CD4-positive, alpha-beta T cell (primary cell): ENCODE measurements at places on chromosomes 3 and 15. TPM values are rescaled to one million over a fixed set of nuclear protein-coding genes. Genes with fewer than 3 reads are reported as not detected.

PLOD2 gene
- not detected for total RNA-seq

HYKK gene
- total RNA-seq = 2.3 TPM

CDC25A gene
- total RNA-seq = 0.14 TPM

GPR149 gene
- not detected for total RNA-seq

SACM1L gene
- total RNA-seq = 44.3 TPM

CRYGS gene
- 2.3 TPM for total RNA-seq

GRCh38 chr15:67506775-67507747 lies 13.9 kb upstream of the C15orf61 start:
- DNase-seq = no peak

DNA sequence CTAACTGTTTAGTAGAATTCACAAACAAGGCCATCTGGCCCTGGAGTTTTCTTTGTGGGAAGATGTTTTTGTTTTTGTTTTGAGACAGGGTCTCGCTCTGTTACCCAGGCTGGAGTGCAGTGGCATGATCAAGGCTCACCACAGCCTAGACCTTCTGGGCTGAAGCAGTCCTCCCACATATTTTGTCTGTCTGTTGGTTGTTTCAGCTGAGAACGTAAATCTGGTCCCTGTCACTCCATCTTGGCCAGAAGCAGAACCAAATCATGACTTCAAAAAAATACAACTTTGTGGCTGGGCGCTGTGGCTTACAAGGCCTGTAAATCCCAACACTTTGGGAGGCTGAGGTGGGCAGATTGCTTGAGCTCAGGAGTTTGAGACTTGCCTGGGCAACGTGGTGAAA lies 27.1 kb downstream of the MRAS start:
- DNase-seq = no peak

- DNase-seq = no peak
Measured at GRCh38 chr15:98914626-98915025, 93.0 kb downstream of the PGPEP1L start.

GRCh38 chr3:127978636-127979035 lies 63.6 kb downstream of the KBTBD12 start:
- DNase-seq = no peak

DNA sequence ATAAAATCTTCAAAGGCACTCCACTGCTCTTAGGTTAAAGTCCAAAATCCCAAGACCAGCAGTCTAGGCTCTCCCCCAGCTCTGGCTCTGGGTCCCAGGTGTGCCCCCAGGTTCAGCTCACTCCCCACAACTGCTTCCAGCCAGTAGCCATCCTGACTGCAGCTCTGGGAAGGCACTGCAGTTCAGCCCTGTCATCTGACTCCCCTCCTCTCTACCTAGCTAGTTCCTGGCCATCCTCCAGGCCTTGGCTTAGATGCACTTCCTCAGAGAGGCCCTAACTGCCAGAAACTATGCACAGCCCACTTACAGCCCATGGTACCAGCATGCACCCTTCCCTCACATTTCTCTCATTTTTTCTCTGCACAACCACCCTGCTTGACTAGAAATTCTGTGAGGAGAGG lies 25.5 kb downstream of the TBC1D2B start:
- no peak for DNase-seq

- DNase-seq = no peak
Measured at GRCh38 chr3:46544771-46545503, 21.2 kb downstream of the LRRC2 start.

DNA sequence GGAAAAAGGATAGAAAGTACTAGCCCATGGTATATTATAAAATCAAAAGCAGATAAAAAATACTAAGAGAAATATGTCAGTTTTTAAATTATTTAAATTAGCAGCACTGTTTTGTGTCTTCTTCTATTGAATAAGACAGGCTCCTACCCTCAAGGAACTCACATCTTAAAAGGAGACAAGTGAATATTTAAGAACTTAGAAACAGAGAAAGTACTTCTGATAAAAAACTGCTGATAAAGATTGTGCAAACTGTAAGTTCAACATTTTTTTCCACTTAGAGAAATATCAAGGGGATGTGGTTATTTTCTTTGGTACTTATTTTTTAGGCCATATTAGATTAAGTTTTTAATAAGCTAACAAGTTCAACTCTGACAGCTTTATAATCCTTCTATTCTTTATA lies 3.0 kb upstream of the ANKRD28 start:
- DNase-seq = no peak

GRCh38 chr3:142664311-142664710 lies 59.5 kb upstream of the TRPC1 start:
- DNase-seq = no peak

DNA sequence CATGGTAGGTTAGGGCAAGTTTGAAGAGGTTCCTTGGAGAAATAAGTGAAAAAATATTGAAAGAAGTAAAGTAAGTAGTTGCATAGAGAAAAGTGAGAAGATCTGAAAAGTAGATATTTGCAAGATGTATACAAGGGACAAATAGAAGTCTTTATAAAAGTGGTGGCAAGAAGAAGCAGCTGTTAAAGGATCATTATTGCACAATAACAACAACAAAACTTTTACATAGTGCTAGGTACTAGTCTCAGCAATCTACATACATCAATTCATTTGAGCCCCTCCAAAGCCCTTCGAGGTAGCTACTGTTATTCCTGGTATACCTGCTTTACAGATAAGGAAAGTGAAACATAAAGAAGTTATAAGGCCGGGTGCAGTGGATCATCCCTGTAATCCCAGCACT lies 239.6 kb downstream of the MEIS2 start:
- no peak for DNase-seq

DNA sequence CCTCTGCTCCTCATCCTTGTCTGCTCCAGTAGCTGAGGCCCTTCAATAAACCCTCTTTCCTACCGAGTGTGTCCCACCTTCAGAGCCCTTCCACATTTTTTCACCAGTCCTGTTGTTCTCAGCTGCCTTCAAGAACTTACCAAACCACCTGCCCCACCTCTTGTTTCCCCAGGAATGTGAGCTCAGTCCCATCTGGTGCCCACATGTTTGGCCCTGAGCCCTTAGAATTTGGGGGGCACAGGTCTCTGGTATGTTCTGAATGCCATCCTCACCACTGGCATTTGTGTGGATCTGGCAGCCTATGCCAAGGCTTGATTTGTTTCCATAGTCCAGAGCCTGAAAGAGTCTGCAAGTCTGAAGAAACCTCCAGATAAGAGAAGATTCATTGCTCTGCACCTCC lies 315.2 kb upstream of the PPP2R3A start:
- no peak for DNase-seq

- DNase-seq = no peak
Measured at GRCh38 chr3:184725176-184725719, 13.4 kb upstream of the MAGEF1 start.
